ENCODE measurements at places on chromosomes 7 and 10.

- no peak for DNase-seq
Measured at GRCh38 chr10:6786579-6787031, 206.5 kb upstream of the PRKCQ start.

- peak; percentile 52 for DNase-seq
Measured at GRCh38 chr10:113854013-113854760, at the start of the genes DCLRE1A and NHLRC2. TSS of gene DCLRE1A (minus strand) at chr10:113854082. CDS start at chr10:113853182, 900 bp downstream. TSS of gene NHLRC2 (plus strand) at chr10:113854661. CDS start at chr10:113854873, 212 bp downstream.

- DNase-seq = no peak
Measured at GRCh38 chr10:66917104-66917503, 8.7 kb upstream of the LRRTM3 start.

DNA sequence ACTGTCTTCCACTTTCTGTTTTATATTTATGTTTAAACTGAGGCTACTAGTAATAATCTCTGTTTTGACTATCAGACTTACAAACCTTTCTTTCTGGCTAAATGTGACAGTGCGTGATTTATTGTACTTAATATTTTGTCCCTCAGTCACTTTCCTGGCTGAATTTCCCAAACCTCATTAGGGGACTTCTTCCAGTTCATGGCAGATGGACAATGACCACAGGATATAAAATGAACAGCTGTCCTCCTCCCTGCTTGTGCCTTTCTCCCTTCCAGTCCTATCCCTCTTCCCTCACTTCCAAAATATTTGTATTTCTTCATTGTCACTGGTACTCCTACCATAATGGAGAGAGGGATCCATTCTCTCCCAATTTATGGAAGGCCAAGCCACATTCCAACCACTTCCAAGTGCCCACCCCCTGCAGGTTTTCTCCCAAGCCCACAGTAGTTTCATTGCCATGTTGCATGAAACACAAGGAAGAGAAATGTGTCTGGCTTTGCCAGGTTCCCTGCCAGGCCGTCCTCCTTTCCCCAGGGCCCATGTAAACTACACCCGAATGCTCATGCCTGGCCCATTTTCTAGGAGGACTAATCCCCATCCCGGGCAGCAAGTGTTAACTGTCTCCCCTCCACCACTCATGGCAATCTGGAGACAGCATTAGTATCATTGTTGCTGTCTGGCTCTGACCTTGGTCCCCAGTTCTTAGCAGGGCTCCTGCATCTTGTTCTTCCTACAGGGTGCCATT lies 269.5 kb upstream of the SLC26A5 start:
- DNase-seq = no peak

- DNase-seq = no peak
Measured at GRCh38 chr7:116689790-116690259, 17.8 kb downstream of the MET start.

DNA sequence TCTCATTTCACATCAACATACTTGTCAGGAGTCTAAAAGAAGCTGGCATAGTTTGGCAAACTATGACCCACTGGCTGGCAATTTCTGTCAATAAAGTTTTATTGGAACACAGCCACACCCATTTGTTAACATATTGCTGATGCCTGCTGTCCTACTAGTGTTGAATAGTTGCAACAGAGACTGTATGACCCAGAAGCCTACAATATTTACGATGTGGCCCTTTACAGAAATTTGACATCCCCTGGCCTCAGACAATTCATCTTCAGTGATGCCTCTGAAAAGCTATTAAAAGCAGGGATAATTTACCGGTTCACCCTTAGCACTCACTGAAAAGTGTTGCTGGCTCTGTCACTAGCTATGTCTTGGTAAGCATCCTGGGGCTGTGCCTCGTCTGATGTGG lies 155.2 kb downstream of the ARID5B start:
- no peak for DNase-seq

DNA sequence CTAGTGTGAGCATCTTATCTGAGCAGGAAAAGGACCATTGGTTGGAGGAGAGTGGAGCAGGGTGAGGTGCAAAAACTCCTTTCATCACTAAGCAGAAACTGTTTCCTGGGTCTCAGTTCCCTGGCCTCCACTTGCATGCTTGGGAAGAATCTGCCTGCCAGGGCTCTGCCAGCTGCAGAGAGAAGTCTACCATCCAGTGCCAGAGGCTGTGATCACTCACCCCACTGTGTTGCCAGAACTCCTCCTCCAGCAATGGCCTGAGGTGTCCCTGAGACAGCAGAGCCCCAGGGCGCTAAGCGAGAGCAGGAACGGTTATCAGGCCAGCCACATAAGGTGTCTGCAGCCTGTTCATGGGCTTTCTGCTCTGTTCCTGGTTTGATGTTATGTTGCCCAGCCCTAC lies 991.4 kb downstream of the CCSER2 start:
- DNase-seq = no peak

DNA sequence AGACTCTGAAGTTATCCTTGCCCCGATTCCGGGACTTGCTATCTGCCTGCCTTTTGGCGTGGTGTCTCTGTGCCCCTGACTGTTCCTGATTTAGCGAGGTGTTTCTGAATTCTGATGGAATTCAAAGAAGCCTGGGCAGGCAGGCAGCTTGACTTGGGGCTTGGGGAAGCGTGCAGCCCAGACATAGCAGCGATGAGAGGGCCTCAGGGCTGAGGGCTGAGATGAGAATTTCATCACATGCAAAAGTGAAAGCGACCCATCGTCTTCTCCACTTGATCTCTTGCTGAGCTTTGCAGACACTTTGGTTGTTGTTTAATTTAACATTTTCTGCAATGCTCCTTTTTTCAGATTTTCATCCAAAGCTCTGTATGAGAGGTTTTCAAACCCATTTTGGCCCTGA lies 57.8 kb downstream of the TCF7L2 start:
- no peak for DNase-seq

DNA sequence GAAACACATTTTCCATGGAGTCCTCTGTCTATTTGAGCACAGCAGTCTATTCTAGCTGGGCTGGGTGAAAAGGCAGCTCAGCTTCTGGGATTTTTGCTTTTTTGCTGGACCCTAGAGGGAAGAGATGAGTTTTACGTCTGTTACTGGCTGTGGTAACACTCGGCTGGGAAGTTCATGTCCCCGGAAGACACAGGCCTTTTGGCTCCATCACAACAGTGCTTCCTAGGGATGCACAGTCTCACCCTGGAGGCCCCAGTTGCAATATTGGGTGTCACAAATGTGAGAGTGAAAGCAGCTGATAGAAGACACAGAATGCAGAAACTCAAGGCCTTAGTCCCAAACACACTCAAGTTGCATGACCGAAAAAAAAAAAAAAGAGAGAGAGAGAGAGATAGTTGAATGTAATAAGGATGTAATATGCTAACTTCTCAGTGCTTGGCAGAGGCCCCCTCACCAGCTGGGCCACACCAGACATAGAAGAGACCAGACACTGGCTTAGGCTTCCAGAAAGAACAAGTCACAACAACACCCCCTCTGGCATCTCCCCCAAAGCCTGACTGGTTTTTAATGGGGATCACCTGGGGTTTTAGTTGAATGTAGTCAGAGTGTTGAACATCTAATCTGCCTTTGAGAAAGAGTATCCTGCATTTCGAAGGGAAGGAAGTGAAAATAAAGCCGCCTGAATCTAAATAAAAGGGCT lies 545.4 kb upstream of the FZD8 start:
- no peak for DNase-seq

DNA sequence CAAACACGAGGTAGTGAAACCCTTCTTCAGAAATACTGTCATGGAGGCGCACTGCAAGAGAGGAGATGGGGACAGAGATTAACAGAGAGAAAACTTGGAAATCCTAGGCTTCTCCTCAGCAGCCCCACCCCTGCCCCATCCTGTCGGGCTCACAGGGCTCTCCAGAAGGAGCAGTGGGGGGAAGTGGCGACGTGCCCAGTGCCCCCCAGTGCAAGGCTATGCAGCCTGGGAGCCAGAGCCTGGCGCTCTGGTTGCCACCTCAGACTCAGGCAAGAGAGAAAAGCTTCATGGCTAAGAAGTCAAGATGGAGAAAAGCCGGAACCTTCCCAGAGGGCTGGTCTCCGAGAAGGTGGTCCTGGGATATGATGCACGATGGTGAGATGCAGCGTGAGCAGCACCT lies 21.2 kb downstream of the CAMK2G start:
- DNase-seq = no peak

DNA sequence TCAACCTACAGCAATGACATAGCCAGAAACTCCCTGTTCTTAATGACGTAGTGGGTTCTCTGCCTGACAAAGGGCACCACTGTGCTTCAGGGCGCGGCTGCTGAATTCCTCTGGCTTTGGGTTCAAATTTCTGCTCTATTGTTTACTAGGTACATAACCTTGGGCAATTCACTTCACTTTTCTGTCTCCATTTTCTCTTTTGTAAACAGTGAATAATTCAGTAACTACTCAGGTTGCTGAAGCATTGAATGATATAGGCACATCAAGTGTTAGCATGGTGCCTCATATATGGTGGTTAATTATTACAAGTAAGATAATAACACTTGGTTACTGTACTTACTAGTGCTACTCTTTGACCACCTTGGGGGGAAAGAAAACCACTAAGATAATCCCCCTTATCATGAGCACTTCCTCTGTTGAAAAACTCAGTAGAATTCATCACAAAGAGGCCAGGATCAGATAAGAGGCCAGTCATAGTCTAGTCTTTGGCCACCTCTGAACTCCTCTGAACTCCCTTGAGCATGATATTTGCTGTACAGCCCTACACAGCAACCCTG lies 92.0 kb upstream of the AHR start:
- no peak for DNase-seq

DNA sequence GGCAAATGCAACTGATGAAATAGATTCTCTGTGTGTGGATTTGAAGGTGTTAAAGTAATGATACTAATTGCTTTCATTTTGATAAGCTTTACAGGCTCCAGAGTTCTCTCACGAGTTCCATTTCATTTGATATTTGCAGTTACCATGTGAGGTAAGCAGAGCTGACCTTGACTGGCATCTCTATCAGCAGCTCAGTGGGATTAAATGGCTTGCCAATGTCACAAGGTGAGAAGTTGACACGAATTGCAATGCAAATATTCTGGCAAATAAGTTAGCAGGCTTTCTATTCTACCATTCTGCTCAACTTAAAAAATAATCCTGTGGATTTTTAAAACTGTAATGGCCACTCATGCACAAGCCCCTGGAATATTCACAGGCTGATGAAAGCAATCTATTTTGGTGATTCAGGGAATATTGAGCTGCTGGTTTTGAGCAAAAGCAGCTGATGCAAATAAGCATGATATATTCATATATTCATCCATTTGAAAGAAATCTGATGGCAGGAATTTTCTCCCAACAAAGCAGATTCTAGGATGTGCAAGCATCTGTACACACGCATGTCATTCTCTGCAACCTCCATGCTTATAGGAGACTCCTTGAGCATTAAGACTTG lies 64.5 kb upstream of the ANKRD1 start:
- no peak for DNase-seq

DNA sequence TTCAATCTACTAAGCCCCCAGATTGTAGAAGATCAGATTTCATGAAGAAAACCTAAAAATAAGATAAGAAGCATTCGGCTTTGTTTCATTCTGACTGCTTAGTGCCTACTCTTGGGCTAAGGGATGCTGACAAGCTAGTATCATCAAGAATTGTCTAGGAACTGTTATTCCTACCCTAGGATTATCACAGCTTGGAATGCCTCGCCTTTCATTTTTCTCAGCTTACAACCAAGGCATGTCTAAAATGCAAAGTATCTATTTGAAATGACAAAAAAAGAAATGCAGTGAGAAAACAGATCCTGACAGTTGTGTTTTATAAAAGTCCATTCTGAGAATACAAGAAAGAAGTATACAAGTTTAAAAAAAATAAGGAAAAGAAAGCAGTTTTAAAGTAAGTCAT lies 441.0 kb downstream of the KCNMA1 start:
- no peak for DNase-seq

DNA sequence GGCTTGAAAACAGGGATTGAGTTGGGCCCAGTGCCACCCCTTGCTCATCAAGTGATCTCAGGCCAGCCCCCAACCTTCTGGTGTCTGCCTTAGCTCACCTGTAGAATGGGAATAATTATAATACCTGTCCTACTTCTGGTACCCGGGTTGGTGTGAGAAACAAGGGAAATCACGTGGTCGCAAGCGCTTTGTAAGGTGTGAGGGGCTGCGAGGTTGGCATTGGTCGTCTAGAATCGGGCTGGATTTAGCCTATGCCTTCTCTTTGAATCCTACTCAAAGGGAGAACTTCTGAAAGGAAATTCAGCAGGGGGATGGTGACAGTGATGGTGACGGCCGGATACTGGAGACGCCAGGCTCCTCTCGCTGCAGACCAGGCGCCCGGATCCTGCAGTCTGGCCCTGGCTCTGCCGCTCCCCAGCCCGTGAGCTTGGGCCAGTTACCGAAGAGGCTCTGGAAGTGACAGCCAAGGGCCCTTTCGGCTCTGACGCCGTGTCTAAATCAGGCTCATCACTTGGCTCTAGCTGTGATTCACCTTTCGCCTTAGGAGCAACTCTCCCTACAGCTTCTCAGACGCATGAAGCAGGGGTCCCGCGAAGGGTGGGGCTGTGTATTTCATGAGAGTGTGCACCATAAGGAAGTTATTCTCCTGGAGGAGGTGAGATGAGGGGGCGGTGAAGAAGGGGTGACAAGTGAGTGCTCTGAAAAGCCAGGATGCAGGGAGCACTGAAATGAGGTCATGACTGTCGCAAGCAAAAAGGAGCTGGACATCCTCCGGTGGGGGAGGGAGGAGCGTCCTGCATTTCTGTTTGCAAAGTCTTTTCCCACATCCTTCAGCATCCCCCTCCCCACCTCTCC lies 4.0 kb upstream of the CREB5 start:
- DNase-seq = no peak

DNA sequence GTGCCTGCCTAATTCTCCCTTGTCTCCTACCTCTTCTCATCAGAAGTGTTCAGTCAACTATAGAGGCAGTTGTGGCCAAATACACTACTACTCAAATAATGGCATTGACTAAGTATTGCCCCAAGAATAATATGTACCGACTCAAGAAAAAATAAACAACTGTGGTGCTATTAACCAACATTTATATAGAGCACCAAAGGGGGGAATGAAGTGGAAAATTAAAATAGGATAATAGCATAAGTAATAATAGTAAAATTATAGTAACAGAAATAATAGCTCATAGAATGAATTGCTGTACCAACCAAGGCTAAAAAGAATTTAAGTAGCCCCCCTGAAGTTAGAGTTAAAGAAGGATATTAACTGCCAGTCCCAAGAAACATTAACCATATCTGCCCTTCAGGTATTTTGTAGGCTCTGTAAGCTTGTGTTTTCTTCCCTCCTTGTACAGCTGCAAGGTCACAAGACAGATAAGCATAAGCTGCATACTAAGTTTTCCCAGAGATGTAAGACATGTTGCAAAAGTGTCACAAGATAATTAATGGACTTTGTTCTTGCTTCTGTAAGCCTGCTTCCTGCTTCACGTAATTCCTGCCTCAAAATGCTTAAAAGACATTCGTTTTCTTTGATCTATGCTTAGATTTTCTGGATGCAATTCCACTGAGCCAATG lies 10.9 kb upstream of the CYREN start:
- no peak for DNase-seq

GRCh38 chr7:79646278-79646677 lies 192.8 kb upstream of the MAGI2 start:
- DNase-seq = no peak

- DNase-seq = no peak
Measured at GRCh38 chr7:50317221-50317678, 12.7 kb downstream of the IKZF1 start.

GRCh38 chr10:18279173-18279572 lies 138.9 kb downstream of the CACNB2 start:
- no peak for DNase-seq

GRCh38 chr7:50312250-50313162 lies 8.0 kb downstream of the IKZF1 start:
- no peak for DNase-seq

- DNase-seq = no peak
Measured at GRCh38 chr7:2044311-2044882, 188.3 kb downstream of the MAD1L1 start.

- DNase-seq = peak; percentile 7
Measured at GRCh38 chr7:7944619-7945282, 23.8 kb upstream of the GLCCI1 start.

Data from activated T-cell treated with anti-CD3 and anti-CD28 coated beads for 4 hours (primary cell).